Esophagus muscularis mucosa (tissue), 4 donors: ENCODE measurements at places on chromosomes 4 and X. TPM values are rescaled to one million over a fixed set of nuclear protein-coding genes. Genes with fewer than 3 reads are reported as not detected.
A peak's percentile ranks its signal among the peaks of the same experiment; 100 is the strongest.

Gene MAP3K15
- 0.13 TPM for total RNA-seq

DNA sequence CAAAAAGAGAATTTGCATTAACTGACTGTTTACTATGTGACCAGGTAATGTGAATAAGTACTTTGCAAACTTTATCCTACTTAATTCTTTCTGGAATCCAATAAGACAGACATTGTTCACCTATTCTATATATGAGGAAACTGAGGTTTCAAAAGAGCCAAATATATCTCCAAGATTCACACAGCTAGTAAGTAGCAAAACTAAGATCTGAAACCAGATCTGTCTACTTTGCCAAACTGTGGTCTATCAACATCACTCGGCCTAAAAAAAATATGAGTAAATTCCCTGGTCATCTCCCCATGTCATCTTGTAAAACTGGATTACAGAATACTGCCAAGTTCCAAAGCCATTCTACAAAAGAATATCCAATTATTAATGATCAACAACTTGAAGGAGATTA lies 52.8 kb downstream of the ANAPC10 start:
- H3K4me3 ChIP-seq = no peak overlapping the region
- peaks cover 4% of the 10 kb centered on the region for H3K36me3 ChIP-seq
- H3K4me1 ChIP-seq = peaks cover 3% of the 10 kb centered on the region
- H3K27ac ChIP-seq = no peak overlapping the region

Gene AWAT2
- total RNA-seq = not detected

- peaks cover 4% of the 10 kb centered on the region for H3K36me3 ChIP-seq
- H3K4me3 ChIP-seq = no peak overlapping the region
- H3K27ac ChIP-seq = no peak overlapping the region
- no peak for DNase-seq
- H3K4me1 ChIP-seq = no peaks in the 10 kb centered on the region
These were observed 48.2 kb downstream of the THAP9 start for GRCh38 chr4:82948647-82949204.

Gene HSFX3
- not detected for total RNA-seq

GRCh38 chr4:133938061-133938460 lies 263.5 kb downstream of the PABPC4L start:
- no peaks in the 10 kb centered on the region for H3K36me3 ChIP-seq
- H3K4me3 ChIP-seq = no peak overlapping the region
- no peak overlapping the region for H3K27ac ChIP-seq
- H3K27me3 ChIP-seq = no peaks in the 10 kb centered on the region
- DNase-seq = no peak
- H3K4me1 ChIP-seq = no peaks in the 10 kb centered on the region

Gene SPANXN4
- total RNA-seq = not detected

Gene ASB9
- total RNA-seq = 2.7 TPM

DNA sequence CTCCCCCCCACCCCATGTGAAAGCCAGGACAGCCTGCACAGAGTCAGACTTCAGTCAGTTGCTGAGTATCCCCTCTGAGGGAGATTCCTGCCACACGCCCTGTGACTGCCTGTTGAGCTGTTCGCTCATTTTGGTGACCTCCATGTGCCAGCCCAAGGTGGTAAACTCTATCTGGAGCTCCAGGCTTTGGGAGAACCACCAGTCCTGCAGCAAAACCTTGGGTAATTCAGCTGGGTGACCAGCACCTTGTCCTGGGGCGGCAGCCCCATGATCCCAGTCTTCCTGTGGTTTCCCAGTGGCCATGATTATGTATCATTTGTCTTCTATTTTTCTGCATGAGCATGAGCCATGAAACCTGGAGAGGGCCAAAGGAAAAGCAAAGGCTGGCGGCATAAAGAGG lies 73.4 kb downstream of the NBDY start:
- H3K36me3 ChIP-seq = no peaks in the 10 kb centered on the region
- H3K27me3 ChIP-seq = no peaks in the 10 kb centered on the region
- H3K4me1 ChIP-seq = peaks cover 19% of the 10 kb centered on the region
- H3K4me3 ChIP-seq = peak overlapping the region; percentile 64

DNA sequence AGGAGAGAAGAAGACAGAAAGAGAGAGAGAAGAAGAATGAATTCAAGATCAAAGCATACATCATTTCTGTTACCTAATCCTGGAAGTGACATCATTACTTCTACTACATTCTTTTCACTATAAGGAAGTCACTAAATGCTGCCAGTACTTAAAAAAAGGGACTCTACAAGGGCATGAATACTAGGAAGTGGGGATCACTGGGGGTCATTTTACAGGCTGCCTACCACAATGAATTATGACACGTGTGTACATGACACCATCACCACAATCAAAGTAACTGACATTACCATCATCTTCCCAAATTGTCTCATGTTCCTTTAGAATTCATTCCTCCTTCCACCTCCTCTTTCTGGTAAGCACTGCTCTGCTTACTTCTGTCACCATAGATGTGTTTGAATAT lies 227.0 kb downstream of the CPE start:
- peaks cover 44% of the 10 kb centered on the region for H3K4me1 ChIP-seq
- H3K36me3 ChIP-seq = no peaks in the 10 kb centered on the region
- H3K27me3 ChIP-seq = no peaks in the 10 kb centered on the region
- no peak for DNase-seq

- H3K4me1 ChIP-seq = no peaks in the 10 kb centered on the region
- no peaks in the 10 kb centered on the region for H3K27me3 ChIP-seq
- DNase-seq = no peak
- H3K4me3 ChIP-seq = no peak overlapping the region
- H3K27ac ChIP-seq = no peak overlapping the region
- H3K36me3 ChIP-seq = no peaks in the 10 kb centered on the region
These were observed 428.8 kb downstream of the IL15 start for GRCh38 chr4:142065086-142065647.

GRCh38 chr4:25608644-25609043 lies 47.0 kb upstream of the SLC34A2 start:
- DNase-seq = no peak
- H3K27ac ChIP-seq = no peak overlapping the region
- H3K4me1 ChIP-seq = no peaks in the 10 kb centered on the region
- no peak overlapping the region for H3K4me3 ChIP-seq
- H3K27me3 ChIP-seq = no peaks in the 10 kb centered on the region

- H3K36me3 ChIP-seq = no peaks in the 10 kb centered on the region
- H3K4me1 ChIP-seq = peaks cover 32% of the 10 kb centered on the region
- no peak overlapping the region for H3K4me3 ChIP-seq
- peak; percentile 47 for DNase-seq
These were observed 165.9 kb downstream of the PJA1 start for GRCh38 chrX:68999356-68999755.

Gene TEX13C
- total RNA-seq = not detected

DNA sequence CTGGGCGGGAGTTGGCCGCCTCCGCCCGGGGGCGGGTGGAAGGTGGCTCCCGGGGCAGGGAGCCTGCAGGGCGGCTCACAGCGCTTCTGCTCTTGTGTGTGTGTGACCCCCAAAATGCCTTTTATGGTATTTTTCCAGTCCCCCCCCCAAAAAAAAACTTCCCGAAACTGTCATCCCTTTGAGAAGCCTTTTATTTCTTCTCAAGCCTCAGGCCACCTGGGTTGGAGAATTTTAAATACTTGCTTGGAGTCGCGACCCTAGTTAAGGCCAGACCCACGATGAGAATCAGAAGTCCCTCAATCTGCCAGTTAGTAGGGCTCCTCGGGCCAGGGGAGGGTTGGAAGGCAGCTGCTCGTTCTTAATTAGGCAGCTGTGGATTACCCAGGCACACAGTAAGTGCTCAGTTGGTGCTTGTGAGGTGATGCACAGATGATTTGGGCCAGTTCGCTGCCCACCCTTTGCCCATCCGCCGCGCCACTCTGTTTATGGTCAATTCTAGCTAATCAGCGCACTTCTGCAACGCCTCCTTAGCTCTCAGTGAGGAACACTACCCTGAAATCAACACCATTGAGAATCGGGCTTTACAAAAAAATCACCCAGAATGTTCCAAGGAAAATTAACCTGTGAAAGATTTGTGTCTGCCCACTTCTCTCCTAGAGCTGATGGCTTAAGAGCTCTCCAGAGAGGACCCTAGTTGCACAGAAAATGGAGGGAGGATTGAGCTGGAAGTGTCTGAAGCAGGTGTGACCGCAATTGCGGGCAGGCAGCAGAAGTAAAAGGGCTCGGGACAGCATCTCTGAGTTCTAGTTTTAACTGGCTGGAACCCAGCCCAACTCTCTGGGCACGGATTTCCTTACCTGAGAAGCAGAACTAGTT lies 648 bp upstream of the SCD5 start:
- no peaks in the 10 kb centered on the region for H3K27me3 ChIP-seq
- peak overlapping the region; percentile 77 for H3K27ac ChIP-seq
- no peaks in the 10 kb centered on the region for H3K36me3 ChIP-seq
- H3K4me1 ChIP-seq = peaks cover 16% of the 10 kb centered on the region
- no peak for DNase-seq

DNA sequence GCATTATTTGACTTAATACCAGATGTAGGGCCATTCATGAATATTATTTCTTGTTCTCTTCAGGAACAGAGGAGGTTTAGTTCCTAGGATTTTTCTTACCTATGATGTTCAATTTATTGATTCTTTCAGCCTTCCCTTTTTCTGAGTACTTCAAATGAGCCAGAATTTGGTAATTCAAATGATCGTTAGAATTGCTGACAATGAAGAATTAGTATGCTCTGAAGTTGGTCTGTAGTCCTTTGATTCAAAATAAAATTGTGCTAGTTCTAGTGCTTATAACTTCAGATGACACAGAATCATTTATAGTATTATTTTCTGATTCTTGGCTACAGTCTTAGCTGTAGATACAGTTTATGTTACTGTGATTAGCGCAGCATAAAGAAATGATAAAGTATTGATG lies 35.2 kb upstream of the WDR17 start:
- no peak for DNase-seq
- no peak overlapping the region for H3K27ac ChIP-seq

DNA sequence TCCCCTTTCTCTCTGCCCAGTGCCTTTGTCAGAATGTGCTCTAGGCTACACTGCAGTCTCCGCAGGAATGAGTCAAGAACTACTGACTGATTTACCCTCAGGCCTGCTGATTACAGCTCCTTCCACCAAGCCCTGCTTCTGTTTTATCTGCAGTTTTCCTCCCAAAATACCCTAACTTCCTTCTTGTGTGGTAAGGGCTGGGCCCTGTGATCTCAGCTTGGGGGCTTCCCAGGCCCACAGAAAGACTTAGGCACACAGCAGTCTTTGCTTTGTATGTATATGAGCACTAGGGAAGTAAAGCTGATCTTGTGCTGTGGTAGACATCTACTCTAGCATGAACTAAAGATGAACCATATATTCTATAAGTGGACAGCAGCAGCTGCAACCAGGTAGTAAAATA lies 18.8 kb downstream of the PAK3 start:
- no peaks in the 10 kb centered on the region for H3K4me1 ChIP-seq
- no peak overlapping the region for H3K27ac ChIP-seq
- DNase-seq = no peak
- H3K36me3 ChIP-seq = no peaks in the 10 kb centered on the region

Gene SH2D1A
- 8.6 TPM for total RNA-seq

- H3K27me3 ChIP-seq = no peaks in the 10 kb centered on the region
- no peaks in the 10 kb centered on the region for H3K4me1 ChIP-seq
- H3K27ac ChIP-seq = no peak overlapping the region
- H3K36me3 ChIP-seq = no peaks in the 10 kb centered on the region
- H3K4me3 ChIP-seq = no peak overlapping the region
These were observed 48.6 kb downstream of the ASB9 start for GRCh38 chrX:15221321-15221720.

DNA sequence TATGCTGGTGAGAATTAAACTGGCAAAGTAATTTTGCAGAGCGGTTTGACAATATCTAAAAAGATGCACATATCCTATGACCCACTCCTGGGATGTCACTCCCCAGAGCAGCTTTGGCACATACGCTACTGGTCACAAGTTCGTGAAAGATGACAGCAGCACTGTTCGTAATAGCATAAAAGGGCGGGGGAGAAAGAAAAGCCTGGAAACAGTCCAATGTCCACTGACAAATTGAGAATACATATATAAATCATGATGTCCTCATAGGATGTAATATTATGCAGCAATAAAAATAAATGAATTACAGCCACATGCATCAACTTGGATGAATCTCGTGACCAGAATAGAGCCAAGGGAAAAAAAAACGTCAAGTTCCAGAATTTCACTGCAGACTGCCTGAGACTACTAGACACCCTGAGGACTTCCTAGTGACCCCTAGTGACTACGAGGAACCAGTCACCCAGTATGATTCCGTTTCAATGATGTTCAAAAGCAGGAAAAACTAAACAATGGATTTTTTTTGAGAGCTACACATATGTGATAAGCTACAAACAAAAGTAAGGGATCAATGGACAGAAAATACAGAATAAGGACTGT lies 1.8 kb downstream of the PCSK1N start:
- no peak overlapping the region for H3K27ac ChIP-seq
- H3K4me3 ChIP-seq = no peak overlapping the region
- no peak for DNase-seq
- H3K27me3 ChIP-seq = no peaks in the 10 kb centered on the region
- H3K4me1 ChIP-seq = peaks cover 13% of the 10 kb centered on the region

GRCh38 chr4:6177587-6178197 lies 22.7 kb downstream of the JAKMIP1 start:
- no peaks in the 10 kb centered on the region for H3K36me3 ChIP-seq
- H3K4me1 ChIP-seq = no peaks in the 10 kb centered on the region
- DNase-seq = no peak
- H3K4me3 ChIP-seq = no peak overlapping the region
- H3K27me3 ChIP-seq = no peaks in the 10 kb centered on the region
- H3K27ac ChIP-seq = no peak overlapping the region
